ENCODE measurements at places on chromosomes 12 and 14. TPM values are rescaled to one million over a fixed set of nuclear protein-coding genes. Genes with fewer than 3 reads are reported as not detected.

- DNase-seq = peak; percentile 98
Measured at GRCh38 chr12:46372544-46373300, at the start of gene SLC38A2. Gene SLC38A2, minus strand, starts transcription at chr12:46372773. Its CDS starts 1,480 bp downstream, at chr12:46371293.

DNA sequence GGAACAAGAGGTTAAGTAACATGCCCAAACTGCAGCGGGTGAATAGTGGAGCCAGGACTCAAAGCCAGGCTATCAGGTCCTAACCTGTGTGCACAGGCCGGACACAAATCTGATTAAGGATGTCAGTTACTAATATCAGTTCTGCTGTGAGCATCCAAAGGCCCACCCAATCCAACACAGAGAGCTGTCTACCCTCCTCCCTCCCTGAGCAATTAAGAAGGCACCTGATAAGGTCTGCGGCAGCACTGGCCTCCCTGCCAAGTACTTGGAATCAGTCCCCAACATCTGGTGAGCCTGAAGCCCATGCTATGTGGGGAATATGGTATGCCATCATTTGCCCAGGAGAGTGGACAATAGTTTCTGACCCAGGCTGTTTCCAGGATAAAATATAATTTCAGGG lies 3.9 kb downstream of the HEBP1 start:
- peak; percentile 21 for DNase-seq

GRCh38 chr12:127401005-127401404 lies 866.0 kb upstream of the TMEM132C start:
- DNase-seq = no peak

DNA sequence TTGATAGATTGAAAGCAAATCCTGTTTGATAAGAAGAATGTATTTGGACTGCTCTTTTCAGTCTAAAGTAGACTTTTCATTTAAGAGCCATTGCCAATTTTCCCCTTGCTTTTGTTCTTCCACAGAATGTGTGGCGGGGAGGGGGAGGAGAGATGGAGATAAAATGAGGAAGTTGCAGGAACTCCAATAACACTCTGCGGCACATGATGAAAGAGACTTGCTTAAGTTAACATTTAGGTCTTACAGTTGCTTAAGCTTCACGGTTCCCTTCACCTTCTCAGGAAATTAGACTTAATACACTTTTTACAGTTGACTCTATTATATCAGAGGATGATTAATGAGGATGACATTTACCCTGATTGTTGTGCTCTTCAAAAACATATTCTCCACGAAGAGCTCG lies 537.3 kb downstream of the TMTC2 start:
- DNase-seq = no peak

- DNase-seq = no peak
Measured at GRCh38 chr12:106873983-106874382, 81.7 kb upstream of the TMEM263 start.

DNA sequence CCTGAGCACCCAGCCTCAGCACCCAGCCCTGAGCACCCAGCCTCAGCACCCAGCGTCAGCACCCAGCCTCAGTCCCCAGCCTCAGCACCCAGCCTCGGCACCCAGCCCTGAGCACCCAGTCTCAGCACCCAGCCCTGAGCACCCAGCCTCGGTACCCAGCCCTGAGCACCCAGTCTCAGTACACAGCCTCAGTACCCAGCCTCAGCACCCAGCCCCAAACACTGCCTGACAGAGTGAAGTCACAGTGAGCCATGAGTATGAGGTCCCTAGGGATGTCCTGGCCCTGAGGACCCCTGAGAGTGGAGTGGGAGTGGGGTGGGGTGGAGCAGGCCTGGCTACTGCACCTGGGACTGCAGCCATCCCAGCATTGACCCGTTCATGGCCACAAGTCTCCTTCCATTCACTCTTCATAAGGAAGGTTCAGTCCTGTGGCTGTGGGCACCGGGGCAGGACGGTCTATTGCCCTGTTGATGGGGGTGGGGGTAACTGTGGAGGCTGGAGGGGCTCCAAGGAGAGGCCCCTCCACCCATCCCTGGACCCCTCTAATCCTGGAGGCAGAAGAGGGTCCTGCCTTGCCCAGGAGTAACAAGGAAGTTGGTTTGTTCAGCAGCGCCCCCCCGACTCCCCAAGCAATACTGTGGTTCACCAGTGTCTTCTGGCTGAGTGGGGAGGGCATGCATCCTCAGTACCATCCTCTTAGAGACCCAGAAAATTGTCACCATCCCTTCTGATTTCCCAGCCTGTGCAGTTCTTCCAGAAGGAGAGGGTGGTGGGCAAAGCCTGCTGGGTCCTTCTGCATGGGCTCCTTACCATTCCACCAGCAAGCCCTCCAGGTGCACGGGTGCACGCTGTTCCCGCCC lies 140.5 kb downstream of the ADGRD1 start:
- DNase-seq = no peak

GRCh38 chr14:76329154-76329928 lies 46.6 kb upstream of the ESRRB start:
- DNase-seq = no peak

DNA sequence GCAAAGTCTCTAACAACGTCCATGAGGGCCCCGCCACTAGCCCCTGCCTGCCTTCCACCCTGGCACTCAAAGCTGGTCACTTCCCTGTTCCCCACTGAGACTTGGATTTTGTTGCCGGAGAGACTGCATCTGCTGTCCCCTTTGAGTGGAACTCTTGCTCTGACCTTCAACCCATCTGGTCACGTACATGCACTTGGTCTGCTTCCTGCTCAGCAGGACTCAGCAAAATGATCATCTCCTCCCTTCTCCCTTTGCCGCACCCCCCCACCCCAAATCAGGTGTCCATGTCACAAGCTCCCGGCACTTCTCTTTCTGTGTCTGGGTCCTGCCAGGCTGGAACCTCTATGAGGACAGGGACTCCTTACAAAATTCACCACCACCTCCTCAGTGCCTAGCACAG lies 180.9 kb downstream of the CHST11 start:
- no peak for DNase-seq

DNA sequence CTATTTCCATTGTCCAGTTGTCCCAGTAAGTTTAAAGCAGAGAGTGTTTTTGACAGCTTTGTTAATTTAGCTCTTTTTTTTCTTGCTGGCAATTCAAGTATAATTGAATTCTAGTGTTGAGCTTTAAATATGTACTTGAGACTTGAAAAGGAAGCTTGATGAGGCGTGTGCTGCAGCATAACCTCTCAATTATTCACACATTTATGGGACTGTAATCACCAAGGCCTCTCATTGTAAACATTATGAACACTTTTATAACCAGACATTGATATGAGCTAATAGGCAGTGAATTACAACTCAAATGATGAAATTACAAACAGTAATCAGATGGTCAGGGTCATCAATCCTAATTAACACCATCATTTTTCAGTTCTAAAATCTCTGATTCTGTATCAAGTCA lies 378.0 kb upstream of the DDHD1 start:
- DNase-seq = no peak

DNA sequence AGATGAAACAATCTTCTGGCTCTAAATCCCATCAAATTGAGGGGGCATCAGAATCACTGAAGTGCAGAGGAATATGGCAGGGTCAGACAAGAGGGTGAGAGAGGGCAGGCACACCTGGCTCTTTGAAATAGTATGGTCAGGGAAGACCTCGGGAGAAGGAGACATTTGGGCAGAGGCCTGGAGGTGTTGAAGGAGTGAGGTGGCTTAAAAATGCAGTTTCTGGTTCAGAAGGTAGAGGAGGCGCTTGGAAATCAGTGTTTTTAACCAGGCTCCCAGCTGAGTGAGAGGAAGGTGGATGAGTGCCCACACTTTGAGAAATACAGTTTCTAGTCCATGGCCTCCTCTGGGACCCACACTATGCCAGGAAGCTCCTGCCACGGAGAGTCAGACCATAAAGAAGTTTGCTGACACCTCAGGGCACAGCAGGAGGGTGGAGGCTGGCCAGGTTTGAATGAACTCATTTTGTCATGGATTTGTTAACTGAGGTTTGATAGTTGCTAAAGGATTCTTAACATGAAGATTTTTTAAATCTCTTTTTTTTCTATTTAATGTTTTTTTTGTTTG lies 20.1 kb downstream of the NID2 start:
- DNase-seq = no peak

- no peak for DNase-seq
Measured at GRCh38 chr12:50157259-50157658, 9.9 kb downstream of the CERS5 start.

The MAP3K9 gene
- 2.0 TPM for polyA plus RNA-seq

The VCPKMT gene
- polyA plus RNA-seq = 7.3 TPM

The B4GALNT3 gene
- polyA plus RNA-seq = 0.34 TPM

The TSPAN19 gene
- 0.05 TPM for polyA plus RNA-seq

The TBX3 gene
- 10.2 TPM for polyA plus RNA-seq

The SLC6A13 gene
- polyA plus RNA-seq = 0.05 TPM

The ASB2 gene
- polyA plus RNA-seq = 0.15 TPM

The RTN1 gene
- polyA plus RNA-seq = 1.6 TPM

The FAM186B gene
- 0.16 TPM for polyA plus RNA-seq

The AQP2 gene
- not detected for polyA plus RNA-seq

Data from SK-N-SH (cell line).